Endodermal cell (in vitro differentiated cells): ENCODE measurements at places on chromosomes 1 and 21. TPM values are rescaled to one million over a fixed set of nuclear protein-coding genes. Genes with fewer than 3 reads are reported as not detected.

Gene KRTAP19-1
- not detected in 3 replicates for total RNA-seq

- DNase-seq = no peak
Measured at GRCh38 chr1:214017191-214017982, 29.6 kb downstream of the PROX1 start.

DNA sequence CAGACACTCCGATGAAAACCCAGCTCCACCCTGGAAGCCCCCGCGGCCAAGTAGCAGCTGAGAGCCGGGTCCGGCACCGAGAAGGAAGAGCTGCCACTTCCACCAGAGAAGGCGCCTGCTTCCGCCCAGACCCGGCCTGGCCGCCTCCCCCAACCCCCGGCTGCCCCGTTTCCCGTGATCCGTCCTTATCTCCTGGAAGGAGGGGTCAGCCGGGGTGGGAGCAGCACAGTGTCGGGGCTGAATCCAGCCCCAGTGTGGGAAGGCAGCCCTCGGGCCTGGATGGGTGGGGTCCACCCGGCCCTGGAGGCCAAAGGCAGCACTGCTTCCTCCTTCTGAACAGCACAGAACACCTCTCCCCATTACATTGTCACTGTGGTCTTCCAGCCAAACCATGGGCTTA is 69.4 kb downstream of the MEGF6 start:
- no peak for DNase-seq

- DNase-seq = no peak
Measured at GRCh38 chr1:39832294-39832693, 43.6 kb upstream of the BMP8B start.

DNA sequence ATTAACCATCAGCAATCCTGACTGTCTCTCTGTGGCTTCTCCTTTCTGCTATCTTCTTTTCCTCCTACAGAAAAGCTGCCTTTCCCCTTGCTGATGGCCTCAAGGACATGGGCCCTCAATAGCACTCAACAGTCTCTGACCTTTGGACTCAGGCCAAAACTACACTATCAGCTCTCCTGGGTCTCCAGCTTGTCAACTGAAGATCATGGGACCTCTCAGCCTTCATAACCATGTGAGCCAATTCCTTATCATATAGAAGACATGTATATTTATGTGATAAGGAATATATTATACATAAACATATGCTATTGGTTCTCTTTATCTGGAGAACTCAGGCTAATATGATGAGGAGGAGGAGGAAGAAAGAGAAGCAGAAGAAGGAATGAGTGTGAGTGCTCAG is 91.8 kb upstream of the GJB5 start:
- no peak for DNase-seq

DNA sequence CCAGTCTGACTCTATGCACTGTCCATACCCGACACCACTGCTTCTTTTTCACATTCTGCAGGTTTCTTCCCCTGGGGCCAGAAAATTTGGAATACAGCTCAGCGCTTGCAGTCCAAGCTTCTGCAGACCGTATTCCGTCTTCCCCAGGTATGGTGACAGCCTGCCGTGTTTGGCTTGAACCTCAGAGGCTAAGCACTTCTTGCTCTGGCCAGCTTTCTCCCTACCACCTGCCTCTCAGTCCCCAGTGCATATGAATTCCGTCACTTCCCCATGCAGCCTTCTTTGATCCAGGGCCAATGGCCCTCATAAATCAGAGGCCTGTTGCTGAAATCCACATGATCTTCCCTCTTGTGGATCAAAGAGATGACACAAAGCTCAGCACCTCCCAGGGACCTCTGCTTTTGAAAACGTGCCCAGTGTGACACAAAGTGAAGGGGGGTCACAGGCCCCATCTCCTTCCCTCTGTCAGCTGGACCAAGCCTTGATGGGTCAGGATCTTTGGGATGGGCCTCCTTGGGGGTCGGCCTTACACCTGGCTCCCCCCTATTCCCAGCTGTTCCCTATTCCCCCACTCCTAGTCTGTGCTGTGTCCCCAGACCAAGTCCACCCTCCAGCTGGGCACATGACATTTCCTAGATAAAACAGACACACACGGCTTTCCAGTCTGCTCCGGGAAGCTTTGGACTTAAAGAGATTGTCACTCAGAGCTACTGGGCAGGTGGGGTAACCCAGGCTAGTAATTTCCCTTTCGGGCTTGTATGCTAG is 66.6 kb downstream of the HMGB4 start:
- no peak for DNase-seq

Gene S100A10
- 295 and 352 TPM in 2 replicates for total RNA-seq

DNA sequence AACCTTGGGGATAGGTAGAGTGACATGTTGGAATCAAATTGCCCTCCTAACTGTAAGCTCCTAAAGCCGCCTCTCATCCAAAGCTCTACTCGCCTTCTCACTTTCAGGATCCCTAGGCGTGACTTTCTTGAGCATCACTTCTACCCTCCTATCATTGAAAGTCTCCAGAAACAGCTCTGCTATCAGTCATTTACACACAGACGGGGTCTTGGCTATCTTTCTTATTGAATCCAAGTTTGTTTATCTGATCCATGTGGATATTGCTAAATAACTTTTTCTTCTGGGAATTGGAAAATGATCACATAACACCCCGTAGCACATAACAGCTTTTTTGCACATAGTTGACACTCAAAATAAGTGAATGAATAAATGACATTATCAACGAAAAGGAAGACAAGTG is 216.4 kb upstream of the KIAA0040 start:
- DNase-seq = no peak

DNA sequence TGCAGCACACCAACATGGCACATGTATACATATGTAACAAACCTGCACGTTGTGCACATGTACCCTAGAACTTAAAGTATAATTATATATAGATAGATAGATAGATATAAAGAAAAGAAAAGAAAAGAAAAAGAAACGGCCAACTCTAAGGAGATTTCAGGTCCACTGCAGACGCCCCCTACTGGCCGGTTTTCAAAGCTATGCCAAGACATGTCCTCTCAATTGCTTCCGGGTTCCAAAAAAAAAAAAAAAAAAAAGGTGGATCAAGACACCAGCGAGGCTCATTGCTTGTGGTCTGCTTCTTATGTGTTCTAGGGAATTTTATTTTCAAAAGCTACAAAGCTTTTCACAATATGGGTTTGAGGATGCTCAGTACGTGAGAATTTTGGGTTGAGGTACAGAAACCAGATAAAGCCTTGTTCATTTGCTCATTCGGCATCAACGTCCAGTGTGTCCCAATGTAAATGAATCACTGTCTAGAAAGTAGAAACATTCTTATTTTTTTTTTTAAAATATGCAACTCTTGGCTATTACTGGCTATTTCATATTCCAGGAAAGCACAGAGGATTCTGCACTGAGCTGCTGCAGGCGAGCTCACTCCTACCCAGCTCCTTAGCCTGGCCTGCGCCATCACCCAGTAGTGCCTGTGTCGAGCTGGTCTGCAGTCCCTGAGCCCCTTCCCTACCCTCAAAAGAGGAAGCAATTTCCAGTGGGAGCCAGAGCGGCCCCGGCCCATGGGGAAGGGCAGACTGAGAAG is 643.0 kb downstream of the KIF26B start:
- DNase-seq = peak; percentile 89

DNA sequence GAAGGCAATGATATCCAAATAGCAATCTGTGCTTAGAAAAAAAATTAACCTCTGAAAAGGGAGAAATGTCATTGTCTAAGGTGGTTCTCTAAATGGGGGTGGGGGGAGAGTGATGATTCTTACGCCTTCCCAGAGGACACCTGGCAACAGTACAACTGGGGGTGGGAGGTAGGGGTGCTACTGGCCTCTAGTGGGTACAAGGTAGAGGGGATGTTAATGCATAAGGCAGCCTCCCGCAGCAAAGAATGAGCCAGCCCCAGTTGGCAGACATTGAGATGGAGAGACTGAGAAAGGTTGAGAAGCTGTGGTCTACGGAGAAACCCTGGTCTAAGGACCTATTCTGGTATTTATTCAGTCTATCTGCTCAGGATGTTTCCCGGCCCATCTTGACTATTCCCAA is 472.2 kb upstream of the RUNX1 start:
- peak; percentile 54 for DNase-seq

- DNase-seq = no peak
Measured at GRCh38 chr1:217379336-217379735, 251.6 kb downstream of the GPATCH2 start.
